WTC11 (cell line): ENCODE measurements at places on chromosomes 6 and 20. TPM values are rescaled to one million over a fixed set of nuclear protein-coding genes. Genes with fewer than 3 reads are reported as not detected.

Gene PPP1R11
- total RNA-seq = 25.0 to 28.4 TPM (median 27.7 TPM) in 3 replicates

Gene NKAPL
- 0.26 to 0.46 TPM (median 0.41 TPM) in 3 replicates for total RNA-seq

Gene CFB
- total RNA-seq = 1.4 to 2.7 TPM (median 1.4 TPM) in 3 replicates

Gene NAPB
- 12.9 to 15.1 TPM (median 13.3 TPM) in 3 replicates for total RNA-seq

Gene MEP1A
- 0.09 TPM in 1 of 3 replicates, not detected in the others for total RNA-seq

Gene EBF4
- 2.7 to 5.0 TPM (median 3.2 TPM) in 3 replicates for total RNA-seq

Gene PSORS1C2
- 0.55 to 0.85 TPM (median 0.78 TPM) in 3 replicates for total RNA-seq

Gene F13A1
- 1.0 to 1.3 TPM (median 1.1 TPM) in 3 replicates for total RNA-seq

GRCh38 chr6:89298680-89299465 lies 16.2 kb downstream of the GABRR2 start:
- no peaks in the 10 kb centered on the region for H3K27me3 ChIP-seq
- no peak overlapping the region for H3K27ac ChIP-seq
- H3K4me3 ChIP-seq = no peak overlapping the region

GRCh38 chr6:46655803-46656202 lies 3.0 kb downstream of the SLC25A27 start:
- H3K4me1 ChIP-seq = peaks cover 18% of the 10 kb centered on the region
- no peak overlapping the region for H3K27ac ChIP-seq
- DNase-seq = peak; percentile 78
- H3K27me3 ChIP-seq = peaks cover 23% of the 10 kb centered on the region
- no peak overlapping the region for H3K4me3 ChIP-seq

DNA sequence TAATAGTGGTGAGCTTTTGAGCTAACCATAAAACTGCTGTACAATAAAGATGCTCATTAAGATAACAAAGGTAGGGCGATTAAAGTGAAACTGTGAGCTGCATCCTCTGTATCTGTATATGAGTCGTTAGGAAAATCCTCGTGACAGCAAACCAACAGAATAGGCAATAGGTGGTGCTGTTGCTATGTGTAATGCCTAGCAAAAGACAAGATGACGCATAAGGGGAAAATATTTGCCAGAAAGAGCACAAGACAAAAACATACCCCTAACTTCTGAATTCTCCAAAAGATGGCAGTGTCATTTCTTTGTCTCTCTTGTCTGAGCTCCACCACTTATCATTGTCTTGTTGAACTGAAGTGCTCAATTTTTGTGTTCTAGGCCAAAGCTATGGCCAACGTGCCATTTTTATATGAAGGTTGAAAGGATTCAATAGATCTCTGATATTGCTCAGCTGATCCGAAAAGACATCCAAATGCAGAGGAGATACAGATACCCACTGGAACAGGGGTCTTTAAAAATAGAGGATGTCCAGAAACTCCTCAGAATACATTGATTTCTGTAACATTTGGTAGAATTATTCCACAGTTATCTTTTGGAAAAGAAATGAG lies 56.3 kb upstream of the ANKEF1 start:
- no peaks in the 10 kb centered on the region for H3K27me3 ChIP-seq
- no peak overlapping the region for H3K27ac ChIP-seq
- no peak overlapping the region for H3K4me3 ChIP-seq
- DNase-seq = no peak
- H3K4me1 ChIP-seq = peaks cover 4% of the 10 kb centered on the region

GRCh38 chr6:99822741-99823512 lies 171.1 kb downstream of the MCHR2 start:
- peaks cover 11% of the 10 kb centered on the region for H3K4me1 ChIP-seq
- DNase-seq = no peak
- 0 out of 2 replicates have a peak overlapping the region, but pooled peaks have one; percentile 8 for H3K27ac ChIP-seq
- H3K4me3 ChIP-seq = peak overlapping the region; percentile 72
- peaks cover 21% of the 10 kb centered on the region for H3K27me3 ChIP-seq

- H3K27me3 ChIP-seq = no peaks in the 10 kb centered on the region
- H3K36me3 ChIP-seq = no peaks in the 10 kb centered on the region
- no peak for DNase-seq
- peaks cover 52% of the 10 kb centered on the region for H3K4me1 ChIP-seq
- H3K4me3 ChIP-seq = peak overlapping the region; percentile 83
Measured at GRCh38 chr20:49569411-49570115, 1.6 kb upstream of the PTGIS start.

- no peak overlapping the region for H3K27ac ChIP-seq
- peaks cover 37% of the 10 kb centered on the region for H3K27me3 ChIP-seq
- peak; percentile 87 for DNase-seq
- H3K4me1 ChIP-seq = peaks cover 76% of the 10 kb centered on the region
- H3K36me3 ChIP-seq = no peaks in the 10 kb centered on the region
Measured at GRCh38 chr6:34143884-34144580, 1.9 kb downstream of the GRM4 start.

- H3K4me3 ChIP-seq = no peak overlapping the region
- DNase-seq = no peak
- peaks cover 12% of the 10 kb centered on the region for H3K4me1 ChIP-seq
- no peak overlapping the region for H3K27ac ChIP-seq
Measured at GRCh38 chr20:15609921-15610320, 963.3 kb downstream of the KIF16B start.

DNA sequence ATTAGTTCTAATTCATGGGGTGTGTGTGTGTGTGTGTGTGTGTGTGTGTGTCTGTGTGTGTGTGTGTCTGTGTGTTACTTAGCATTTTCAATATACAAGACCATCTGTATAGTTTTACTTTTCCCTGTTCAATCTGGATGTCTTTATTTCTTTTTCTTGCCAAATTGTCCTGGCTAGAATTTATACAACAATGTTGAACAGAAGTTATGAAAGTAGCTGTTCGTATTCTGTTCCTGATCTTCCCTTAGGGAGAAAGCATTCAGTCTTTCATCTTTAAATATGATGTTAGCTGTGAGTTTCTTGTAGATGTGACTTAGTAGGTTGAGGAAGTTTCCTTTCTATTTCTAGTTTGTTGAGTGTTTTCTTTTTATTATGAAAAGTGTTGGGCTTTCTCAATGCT lies 334.7 kb upstream of the RNF24 start:
- no peak overlapping the region for H3K27ac ChIP-seq
- H3K36me3 ChIP-seq = no peaks in the 10 kb centered on the region
- H3K27me3 ChIP-seq = no peaks in the 10 kb centered on the region
- no peak overlapping the region for H3K4me3 ChIP-seq

DNA sequence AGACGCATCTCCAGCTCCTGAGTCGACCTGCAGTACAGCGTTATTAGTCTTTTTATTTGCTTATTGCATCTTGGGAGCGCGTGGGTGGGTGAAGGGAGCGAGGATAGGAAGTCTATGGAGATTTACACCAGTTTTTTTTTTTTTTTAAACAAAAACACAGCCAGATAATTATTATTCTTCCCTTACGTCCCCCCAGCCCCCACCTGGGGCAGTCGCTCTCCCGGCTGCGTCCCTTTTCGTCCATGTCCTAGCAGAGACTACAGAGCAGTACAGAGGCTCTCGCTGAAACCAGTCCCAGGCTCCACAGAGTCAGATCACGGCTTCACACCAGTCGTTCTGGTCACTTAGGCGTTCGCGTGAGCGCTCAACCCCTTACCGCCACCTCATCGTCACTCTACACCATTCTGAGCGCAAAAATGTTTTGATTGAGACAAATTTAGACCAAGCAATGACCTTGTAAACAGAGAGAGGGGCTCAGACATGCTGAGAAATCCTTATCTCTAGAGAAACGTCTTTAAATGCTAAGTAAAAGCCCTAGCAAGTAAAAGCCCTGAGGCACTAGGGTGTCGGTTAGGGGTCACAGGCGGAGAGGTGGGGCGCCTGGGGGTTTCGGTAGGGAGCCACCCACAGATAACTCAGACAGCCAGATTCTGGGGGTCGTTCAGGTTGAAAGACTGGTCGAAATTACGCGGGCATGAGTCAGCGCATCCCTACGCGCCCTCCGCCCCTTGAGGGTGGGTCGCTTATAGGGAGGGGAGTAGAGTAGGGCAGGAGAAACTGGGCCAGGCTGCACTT lies 975 bp upstream of the PPT2 start:
- peaks cover 45% of the 10 kb centered on the region for H3K27me3 ChIP-seq
- peak overlapping the region; percentile 100 for H3K4me3 ChIP-seq
- peaks cover 40% of the 10 kb centered on the region for H3K4me1 ChIP-seq
- H3K36me3 ChIP-seq = peaks cover 19% of the 10 kb centered on the region

DNA sequence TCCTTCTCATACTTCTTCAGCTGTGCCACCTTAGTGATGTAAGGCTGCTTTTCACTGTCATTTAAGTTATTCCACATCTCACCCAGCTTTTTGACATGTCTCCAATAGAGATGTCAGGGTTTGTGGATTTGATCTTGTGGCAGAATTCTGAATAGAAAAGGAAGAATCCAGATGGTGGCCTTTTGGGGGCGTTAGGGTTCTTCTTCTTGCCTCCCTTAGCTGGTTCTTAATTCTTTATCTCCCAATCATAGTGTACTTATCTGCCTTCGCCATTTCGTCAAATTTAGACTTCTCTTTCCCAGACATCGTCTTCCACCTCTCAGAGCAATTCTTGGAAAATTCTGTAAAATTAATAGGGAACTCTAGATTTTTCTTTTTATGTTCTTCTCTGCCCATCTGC lies 422.9 kb downstream of the GJA1 start:
- H3K27me3 ChIP-seq = no peaks in the 10 kb centered on the region
- no peak overlapping the region for H3K27ac ChIP-seq
- H3K36me3 ChIP-seq = peaks cover 14% of the 10 kb centered on the region
- DNase-seq = no peak
- H3K4me1 ChIP-seq = peaks cover 27% of the 10 kb centered on the region

GRCh38 chr6:15260099-15260821 lies 14.4 kb downstream of the JARID2 start:
- H3K4me3 ChIP-seq = peak overlapping the region; percentile 20; the same call in 1 of the 2 replicates
- peak overlapping the region; percentile 55 for H3K27ac ChIP-seq
- H3K36me3 ChIP-seq = peaks cover 14% of the 10 kb centered on the region
- no peak for DNase-seq
- no peaks in the 10 kb centered on the region for H3K27me3 ChIP-seq
- peaks cover 97% of the 10 kb centered on the region for H3K4me1 ChIP-seq

DNA sequence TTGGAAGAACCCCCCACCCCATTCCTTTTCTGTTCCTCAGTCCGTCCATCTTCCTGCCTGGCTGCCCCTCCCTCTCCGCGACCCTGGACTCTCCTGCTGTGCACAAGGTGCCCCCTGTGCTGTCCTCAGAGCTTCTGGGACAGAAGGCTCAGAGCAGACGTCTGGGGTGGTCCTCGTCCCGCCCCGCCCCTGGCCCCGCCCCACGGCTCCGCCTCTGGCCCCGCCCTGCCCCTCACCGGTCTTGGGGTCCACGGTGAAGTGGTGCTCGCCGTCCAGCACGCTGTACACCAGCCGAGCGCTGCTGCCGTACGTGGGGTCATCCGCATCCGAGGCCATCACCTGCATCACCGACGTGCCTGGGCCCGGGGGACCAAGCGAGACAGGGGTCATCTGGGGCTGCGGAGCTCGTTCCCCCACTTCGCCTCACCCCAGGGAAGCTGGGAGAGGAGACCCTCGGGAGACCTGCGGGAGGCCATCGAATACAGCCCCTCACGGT lies 81.0 kb downstream of the CDH22 start:
- H3K4me1 ChIP-seq = peaks cover 34% of the 10 kb centered on the region
- H3K36me3 ChIP-seq = no peaks in the 10 kb centered on the region
- peaks cover 3% of the 10 kb centered on the region for H3K27me3 ChIP-seq
- no peak overlapping the region for H3K27ac ChIP-seq

DNA sequence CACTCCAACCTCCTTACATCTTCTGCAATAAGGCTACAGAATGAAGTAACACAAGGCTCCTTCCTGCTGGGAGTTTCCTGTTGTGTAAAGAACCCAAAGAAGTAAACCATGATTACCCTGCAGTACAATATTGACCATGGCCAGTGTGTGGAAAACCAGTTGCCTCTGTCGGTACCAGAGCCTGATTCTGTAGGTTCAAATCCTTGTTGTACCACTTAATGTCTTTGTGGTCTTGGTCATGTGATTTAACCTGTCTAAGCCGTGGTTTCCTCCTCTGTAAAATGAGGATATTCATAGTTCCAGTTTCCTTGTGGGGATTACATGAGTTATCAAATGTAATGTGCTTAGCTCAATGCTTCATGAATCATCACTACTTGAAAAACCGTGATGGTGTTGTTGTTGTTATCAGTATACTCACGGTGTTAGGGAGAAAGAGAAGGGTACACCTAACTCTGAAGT lies 60.3 kb upstream of the PRELID3B start:
- peaks cover 4% of the 10 kb centered on the region; the same call in 1 of the 2 replicates for H3K27me3 ChIP-seq
- no peaks in the 10 kb centered on the region for H3K36me3 ChIP-seq
- H3K4me1 ChIP-seq = peaks cover 17% of the 10 kb centered on the region
- no peak for DNase-seq
- no peak overlapping the region for H3K27ac ChIP-seq

DNA sequence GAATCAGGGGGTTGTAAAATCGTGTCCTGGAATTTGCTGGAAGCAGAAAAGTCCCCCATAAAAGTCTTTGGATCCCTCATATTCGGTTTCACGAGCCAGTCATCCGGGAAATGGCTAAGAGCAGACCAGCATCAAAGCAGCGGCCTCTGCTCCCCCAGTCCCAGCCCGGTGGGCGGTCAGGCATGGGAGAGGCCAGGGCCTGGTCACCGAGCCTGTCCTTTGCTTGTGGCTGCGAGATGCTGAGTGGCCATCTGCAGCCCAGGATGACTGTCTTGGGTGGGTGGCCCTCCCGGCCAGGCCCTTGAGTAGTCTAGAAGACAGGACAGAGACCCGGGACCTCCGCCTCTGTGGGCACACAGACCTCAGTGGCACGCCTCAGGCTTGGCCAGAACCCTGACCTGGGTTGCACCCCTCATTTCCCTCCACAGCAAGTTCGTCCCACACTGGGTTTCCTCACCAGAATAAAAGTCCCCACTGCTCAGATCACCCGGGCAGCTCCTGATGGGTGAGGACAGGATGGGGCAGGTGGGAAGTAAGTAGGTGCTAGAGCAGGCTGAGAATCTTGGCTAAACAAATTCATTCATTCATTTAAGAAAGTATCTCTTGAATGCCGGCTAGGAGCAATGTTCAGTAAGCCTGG lies 172.1 kb downstream of the BMP7 start:
- no peak overlapping the region for H3K4me3 ChIP-seq
- no peak for DNase-seq
- H3K27me3 ChIP-seq = peaks cover 21% of the 10 kb centered on the region
- peaks cover 7% of the 10 kb centered on the region for H3K4me1 ChIP-seq
- H3K36me3 ChIP-seq = no peaks in the 10 kb centered on the region
- H3K27ac ChIP-seq = no peak overlapping the region

DNA sequence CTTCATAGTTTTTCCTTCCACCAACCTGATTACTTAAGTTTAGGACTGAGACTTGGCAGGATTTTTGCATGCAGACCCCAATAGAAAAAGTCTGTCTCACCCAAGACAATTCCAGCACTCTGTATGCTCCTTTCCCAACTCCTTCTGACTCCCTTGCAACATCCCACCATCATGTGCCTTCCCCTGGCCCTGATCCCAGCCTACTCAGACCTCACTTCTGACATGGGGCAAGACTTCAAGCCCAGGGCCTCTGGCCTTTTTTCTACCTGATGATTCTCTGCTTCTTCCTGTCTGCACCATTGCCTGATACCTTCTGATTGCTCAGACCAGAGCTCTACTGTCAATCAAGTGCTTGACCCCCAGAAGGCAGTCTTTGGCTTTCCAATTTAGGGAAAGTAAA lies 96.6 kb downstream of the HAO1 start:
- H3K4me1 ChIP-seq = no peaks in the 10 kb centered on the region
- H3K27ac ChIP-seq = no peak overlapping the region
- no peak for DNase-seq
- H3K27me3 ChIP-seq = no peaks in the 10 kb centered on the region
